ENCODE measurements at places on chromosomes 13 and 19.

DNA sequence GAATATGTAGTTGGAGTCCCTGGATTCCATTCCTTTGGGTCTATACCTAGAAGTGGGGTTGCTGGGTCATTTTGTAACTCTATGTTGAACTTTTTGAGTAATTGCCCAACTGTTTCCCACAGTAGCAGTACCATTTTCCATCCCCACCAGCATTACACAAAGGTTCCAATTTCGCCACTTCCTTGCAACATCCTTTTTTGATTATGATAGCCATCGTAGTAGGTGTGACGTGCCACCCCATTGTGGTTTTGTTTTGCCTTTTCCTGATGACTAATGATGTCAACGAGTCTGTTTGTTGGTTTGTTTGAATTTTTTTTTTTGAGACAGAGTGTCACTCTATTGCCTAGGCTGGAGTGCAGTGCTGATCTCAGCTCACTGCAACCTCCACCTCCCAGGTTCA, 3.3 kb upstream of the PEX11G start:
- peak; percentile 69 for DNase-seq

GRCh38 chr19:51691584-51692428, 1.3 kb upstream of the SPACA6 start:
- DNase-seq: no peak

- DNase-seq: peak; percentile 82
Observed at GRCh38 chr19:44212250-44212865, at the start of gene ZNF227. TSS of gene ZNF227 (plus strand) at chr19:44212532. CDS start at chr19:44217793, 5,261 bp downstream.

GRCh38 chr19:29871143-29871542, 59.4 kb downstream of the CCNE1 start:
- DNase-seq: no peak

- no peak for DNase-seq
Observed at GRCh38 chr19:13401388-13401787, 104.9 kb downstream of the CACNA1A start.

- no peak for DNase-seq
Observed at GRCh38 chr13:99093997-99094396, 106.7 kb upstream of the UBAC2 start.

DNA sequence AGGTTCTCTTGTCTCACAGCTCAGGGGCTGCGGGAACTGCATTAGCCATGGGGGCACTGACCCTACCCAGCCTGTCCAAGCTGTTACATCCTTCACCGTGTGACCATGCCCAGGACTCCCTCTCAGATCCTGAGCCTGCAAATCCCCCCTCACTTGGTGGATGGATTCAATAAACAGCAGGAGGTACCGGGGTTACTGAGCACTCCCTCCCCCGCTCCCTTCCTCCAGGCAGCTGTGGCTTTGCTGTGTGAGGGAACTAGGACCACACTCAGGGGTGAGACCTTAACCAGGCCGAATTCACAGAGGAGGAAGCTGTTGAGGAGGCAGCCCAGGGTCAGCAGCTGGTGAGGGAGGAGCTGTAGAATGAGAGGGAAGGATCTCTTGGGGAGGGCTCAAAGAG, 27.0 kb upstream of the CEACAM1 start:
- no peak for DNase-seq

DNA sequence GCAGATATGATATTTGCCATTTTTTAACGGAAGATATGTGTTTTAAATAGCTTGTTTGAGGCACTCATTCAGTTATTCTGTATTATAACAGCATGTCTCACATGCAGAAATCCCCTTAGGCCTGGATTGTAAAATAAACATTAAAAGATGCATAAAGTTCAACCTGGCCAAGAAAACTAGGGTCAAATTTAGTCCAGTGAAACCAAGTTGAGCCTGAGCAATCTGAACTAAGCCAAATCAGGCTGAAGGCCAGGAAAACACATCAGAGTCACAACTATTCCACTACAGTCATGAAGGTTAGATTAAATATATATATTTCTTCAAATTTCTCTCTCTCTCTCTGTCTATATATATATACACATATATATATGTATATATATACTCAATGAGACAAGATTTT, 504.8 kb downstream of the SLITRK1 start:
- no peak for DNase-seq

DNA sequence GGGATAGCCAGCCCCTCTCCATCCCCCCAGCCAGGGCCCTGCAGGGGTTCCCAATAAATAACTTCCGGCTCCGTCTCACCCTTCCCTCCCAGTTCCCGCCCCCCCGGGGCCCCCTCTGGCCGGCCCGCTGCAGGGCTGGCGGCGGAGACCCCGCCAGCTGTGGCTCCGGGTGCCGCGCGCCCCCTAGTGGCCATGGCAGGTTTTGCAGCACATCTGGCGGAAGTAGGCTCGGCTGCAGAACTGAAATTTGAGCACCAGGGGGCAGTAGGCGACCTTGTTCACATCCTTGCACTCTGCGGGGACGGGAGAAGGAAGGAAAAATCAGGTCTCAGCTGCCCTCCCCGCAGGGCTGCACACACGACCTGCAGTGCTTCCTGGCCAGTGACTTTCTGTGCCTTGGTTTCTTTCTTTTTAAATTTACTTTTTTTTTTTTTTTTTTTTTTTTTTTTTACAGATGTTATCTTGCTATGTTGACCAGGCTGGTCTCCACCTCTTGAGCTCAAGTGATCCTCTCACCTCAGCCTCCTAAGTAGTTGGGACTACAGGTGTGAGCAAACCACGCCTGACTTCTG, 3.6 kb upstream of the MYO1F start:
- DNase-seq: peak; percentile 89

GRCh38 chr13:77196052-77196618, 130.8 kb downstream of the MYCBP2 start:
- DNase-seq: no peak

GRCh38 chr19:50794074-50794875, 4.1 kb downstream of the ACP4 start:
- no peak for DNase-seq

DNA sequence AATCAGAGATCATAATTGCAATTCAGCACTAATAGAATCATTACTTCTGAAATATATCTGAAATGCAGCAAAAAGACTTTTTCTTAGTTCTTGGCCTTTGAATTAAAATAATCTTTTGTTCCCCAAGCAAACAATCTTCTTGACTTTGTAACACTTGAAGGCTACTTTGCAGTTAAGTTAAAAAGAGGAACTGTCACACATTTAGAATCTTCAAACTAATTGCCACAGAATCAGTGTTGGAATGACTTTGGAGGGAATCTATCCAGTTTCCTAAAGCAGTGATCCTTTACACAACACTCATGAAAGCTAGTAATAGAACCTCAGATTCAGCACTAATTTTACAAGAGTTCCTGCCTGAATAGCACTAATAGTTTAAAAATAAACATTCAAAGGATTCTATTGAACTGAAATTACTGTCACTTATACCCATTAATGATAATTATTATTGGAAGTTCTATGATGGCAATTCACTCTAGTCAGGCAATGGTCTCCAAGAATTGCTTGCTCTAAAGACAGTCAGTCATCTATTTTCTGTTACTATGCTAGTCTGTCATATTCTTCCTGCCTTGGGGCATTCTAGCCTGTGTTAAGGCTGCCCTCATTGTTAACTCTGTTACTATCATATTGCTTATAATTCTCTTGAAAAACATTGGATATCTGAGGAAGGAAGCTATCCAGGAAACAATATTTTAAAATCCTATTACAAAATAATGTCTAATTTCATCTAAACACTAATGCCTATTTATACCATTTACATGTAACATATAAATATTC, 362.4 kb downstream of the DIAPH3 start:
- DNase-seq: no peak

DNA sequence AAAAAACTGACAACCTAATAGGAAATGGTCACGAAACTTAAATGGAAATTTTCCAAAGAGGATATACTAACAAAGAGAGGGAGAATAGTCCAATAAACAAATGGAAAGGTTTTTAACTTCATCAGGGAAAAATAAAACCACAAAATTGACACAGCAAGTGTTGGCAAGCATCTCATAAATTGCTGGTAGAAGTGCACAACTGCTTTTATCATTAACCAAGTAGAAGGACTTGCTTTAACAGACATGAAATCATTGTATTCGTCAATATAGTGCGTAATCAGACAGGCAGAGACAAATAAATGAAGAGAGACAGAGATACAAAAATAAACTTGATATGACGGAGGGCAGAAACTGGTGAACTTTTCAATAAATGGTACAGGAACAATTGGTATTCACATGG, 7.4 kb downstream of the TGDS start:
- no peak for DNase-seq

- no peak for DNase-seq
Observed at GRCh38 chr13:51945149-51945548, 66.1 kb downstream of the ATP7B start.

Data from CD4-positive, alpha-beta T cell treated with Interferon alpha-2 for 1 hour (primary cell).